ENCODE measurements at places on chromosomes 4 and X.

GRCh38 chr4:150209140-150209829 is 131.0 kb downstream of the DCLK2 start:
- peak; percentile 64 for DNase-seq

DNA sequence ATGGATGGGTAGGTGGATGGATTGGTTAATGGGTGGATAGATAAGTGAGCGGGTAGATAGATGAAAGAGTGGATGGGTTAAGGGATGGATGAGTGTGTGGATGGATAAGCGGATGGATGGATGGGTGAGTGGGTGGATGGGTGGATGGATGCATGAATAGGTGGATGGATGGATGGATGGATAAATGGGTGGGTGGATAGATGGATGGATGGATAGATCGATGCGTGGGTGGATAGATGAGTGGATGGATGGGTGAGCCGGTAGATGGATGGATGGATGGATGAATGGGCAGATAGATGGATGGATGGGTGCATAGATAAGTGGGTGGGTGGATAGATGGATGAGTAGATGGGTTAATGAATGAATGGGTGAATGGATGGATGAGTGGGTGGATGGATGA is 90.9 kb downstream of the CPZ start:
- DNase-seq = no peak

- no peak for DNase-seq
Measured at GRCh38 chr4:25190407-25190806, 30.2 kb upstream of the SEPSECS start.

GRCh38 chr4:181108237-181108636 is 1135.0 kb upstream of the TENM3 start:
- DNase-seq = no peak

DNA sequence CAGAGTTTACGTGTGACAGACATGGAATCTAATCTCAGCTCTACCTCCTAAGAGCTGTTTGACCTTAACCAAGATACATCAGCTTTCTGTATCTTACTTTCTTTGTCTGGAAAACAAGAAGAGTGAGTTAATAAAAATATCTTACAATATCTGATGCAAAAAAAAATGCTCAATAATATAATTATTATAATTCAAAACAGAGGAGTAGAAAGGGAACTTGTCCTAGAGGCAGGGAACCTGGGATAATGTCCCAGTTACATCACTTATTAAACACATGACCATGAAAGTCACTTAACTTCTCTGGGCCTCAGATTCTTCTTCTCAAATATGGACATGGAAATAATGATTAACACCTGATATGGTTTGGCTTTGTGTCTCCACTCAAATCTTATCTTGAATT is 256.1 kb downstream of the KLHL13 start:
- no peak for DNase-seq

- peak; percentile 33 for DNase-seq
Measured at GRCh38 chrX:11461201-11462001, 168.2 kb downstream of the AMELX start.

DNA sequence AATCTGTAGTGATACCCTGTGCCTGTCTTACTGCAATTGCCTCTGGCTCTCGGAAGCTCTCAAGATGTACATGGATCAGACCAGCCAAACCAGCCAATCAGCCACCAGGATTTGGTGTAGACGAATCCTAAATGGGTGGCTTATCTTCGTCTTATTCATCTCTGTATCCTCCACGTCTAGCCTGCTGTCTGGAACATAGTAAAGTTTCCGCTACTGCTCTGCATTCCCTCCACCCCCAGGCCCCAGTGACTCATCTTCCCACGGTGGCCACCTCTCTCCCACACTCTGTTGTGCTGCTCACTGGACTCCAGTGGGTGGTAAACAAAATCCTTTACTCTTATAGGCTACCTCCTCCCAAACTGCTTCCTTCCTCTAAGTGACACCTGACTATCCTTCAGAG is 37.8 kb downstream of the SEPTIN6 start:
- peak; percentile 62 for DNase-seq

- no peak for DNase-seq
Measured at GRCh38 chrX:56761167-56761566, 32.1 kb downstream of the NBDY start.

- DNase-seq = peak; percentile 98
Measured at GRCh38 chr4:86032476-86033022, 327.3 kb downstream of the MAPK10 start.

DNA sequence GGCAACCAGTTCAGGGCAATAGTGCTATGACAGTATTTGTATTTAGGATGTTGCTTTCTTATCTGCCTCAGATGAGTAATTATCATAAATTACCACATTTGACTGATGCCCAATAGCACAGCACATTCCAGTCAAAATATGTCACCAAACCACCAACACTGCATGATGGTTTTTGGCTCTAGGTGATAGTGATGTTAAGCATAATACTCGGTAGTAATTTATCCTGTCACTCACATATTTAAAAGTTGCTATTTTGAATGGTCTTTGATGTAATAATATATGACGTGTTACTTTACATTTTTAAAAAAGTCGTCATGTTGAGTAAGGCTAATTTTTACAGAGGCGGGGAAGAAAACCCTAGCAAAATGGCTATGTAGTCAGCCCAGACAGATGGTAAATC is 42.5 kb downstream of the UNC5C start:
- DNase-seq = no peak

DNA sequence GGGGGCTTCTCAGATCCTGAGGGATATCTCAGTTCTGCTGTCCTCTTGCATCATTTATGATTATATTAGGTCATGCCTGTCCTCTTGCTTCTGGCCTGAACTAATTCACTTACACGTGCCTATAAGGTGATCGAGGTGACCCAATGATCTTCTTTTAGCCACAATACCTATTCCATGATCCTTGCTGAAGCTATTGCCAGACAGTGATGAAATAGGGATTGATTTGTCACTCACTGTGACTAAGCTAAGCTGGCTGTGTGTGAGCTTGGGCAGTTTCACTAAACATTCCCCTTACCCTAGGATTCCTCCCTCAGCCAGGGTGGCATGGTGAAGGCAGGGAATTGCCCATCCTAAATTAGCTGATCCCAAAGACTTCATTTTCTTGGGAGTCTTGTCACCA is 19.0 kb downstream of the HADH start:
- DNase-seq = peak; percentile 70

Measured in AG10803 (cell line).